ENCODE measurements at places on chromosomes 13 and 19.
A peak's percentile ranks its signal among the peaks of the same experiment; 100 is the strongest.

GRCh38 chr19:5108123-5108596 is 139.2 kb downstream of the KDM4B start:
- no peak for DNase-seq

- DNase-seq, result peak; percentile 68
These were observed 751 bp downstream of the GRAMD1A start for GRCh38 chr19:35000647-35001501.

- DNase-seq, result peak; percentile 38
These were observed 106.8 kb upstream of the SPATA13 start for GRCh38 chr13:24053519-24054251.

DNA sequence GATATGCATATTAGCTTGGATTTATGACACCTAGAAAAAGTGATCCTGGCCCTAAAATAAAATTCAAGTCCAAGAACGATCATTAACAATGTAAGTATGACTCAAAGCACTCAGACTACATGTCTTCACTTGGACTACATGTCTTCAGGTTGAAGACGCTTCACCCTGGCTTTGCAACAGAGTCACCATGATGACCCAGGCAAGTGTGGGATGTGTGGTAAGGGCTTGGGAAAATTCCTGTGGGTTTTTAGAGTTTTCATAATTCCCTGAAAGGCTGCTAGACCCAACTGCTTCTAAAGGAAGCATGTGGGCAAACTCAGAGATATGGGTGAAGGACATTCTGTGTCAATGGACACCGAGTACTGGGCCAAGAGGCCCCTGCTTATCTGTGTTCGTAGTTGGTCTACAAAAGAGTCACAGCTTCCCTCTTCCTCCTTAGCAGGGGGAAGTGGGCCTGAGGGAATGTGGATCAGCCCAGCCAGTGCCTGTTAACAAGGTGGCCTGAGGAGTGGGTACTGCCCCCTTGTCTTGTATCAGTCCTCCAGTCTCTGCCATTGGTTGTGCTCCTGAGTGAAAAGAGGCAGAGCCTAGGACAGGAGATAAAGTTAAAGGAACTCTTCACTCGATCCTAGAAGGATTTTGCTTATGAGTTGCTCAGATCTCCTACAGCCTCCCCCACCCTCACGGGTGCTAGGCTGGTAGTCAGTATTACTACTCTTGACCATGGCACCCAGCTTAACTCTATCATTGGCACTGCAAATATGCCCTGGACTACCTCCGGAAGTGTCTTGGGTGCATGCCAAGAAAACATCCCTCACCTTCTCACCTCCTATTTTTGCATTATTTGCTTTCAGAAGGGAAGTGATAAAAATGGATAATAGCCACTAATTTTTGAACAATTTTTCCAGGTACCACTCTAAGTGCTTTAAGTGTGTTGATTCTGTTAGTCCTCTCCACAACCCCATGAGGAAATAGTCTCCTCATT is 406.3 kb downstream of the COG6 start:
- DNase-seq, result no peak
